NCI-H1105 (cell line): ENCODE measurements at places on chromosomes 2 and 18.
A peak's percentile ranks its signal among the peaks of the same experiment; 100 is the strongest.

GRCh38 chr18:24443870-24444269 is 16.6 kb upstream of the HRH4 start:
- no peak for DNase-seq

DNA sequence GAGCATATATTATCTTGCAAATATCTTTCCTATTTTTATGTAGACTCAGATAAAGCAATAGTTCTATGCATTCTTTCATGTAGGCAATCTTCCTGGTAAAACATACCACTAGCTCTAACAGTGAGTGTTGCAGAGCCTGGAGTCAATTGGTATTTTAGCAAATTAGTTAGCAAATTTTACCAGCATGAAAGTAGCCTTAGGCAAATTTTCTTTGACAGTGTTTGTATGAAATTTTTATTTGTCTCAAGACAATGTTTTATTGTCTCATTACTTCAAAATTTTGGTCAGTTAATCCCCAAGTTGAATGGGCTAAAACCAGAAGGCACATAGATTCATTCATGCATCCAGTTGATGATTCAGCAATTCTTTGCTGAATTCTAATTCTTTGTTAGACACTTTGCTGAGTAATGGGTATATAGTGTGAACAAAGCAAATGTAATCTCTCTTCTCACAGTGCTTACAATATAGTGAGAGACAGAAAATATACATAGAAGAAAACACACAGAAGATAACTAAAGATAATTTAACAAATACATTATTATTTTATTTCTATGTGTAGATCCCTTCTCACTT is 27.1 kb downstream of the SLC38A11 start:
- no peak for DNase-seq

- DNase-seq: no peak
Observed at GRCh38 chr2:190636361-190636760, 12.5 kb upstream of the NAB1 start.

DNA sequence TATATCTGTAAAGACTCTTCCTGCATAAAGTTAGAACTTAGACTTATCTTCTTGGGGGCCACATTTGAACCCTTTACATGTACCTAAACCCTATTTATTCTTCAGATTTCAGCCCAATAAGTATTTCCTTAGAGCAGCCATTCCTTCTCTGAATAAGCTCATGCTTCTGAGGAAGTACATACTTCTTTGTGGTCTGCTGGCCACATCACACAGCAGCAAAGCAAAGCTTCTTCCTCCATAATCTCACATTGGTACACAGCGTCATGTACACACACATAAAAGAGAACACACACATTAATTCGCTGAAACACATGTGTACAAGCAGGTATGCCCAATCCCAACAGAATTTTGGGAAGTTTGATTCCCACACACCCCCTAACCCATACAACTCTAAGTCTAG is 331.0 kb downstream of the CDH2 start:
- no peak for DNase-seq

DNA sequence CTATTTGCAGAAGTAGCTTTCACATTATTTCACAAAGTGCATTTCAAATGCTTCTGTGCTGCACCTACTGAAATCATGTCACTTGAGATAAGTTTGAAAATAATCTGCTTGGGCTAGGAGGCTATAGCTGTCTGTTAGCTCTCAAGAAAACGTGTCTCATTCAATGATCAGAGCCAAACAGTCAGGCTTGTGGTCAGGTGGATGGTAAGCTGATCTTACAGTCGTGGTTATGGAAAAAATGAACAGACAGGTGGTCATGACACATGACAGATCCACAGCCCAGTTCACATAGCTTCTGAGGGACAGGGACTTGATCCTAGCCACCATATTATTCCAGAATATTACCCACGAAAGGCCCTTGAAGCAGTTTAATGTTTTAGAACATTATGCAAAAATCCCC is 26.5 kb upstream of the RFX8 start:
- DNase-seq: no peak

GRCh38 chr2:226868331-226869162 is 32.7 kb downstream of the RHBDD1 start:
- no peak for DNase-seq

- DNase-seq: no peak
Observed at GRCh38 chr2:38098421-38099098, 22.6 kb upstream of the CYP1B1 start.

- no peak for DNase-seq
Observed at GRCh38 chr2:177161741-177162460, 50.7 kb upstream of the HNRNPA3 start.

GRCh38 chr2:167215595-167215994 is 327.3 kb downstream of the XIRP2 start:
- no peak for DNase-seq

GRCh38 chr2:39511219-39511604 is 74.1 kb upstream of the MAP4K3 start:
- no peak for DNase-seq

- no peak for DNase-seq
Observed at GRCh38 chr2:235031686-235032373, 80.0 kb downstream of the SH3BP4 start.

GRCh38 chr2:239550357-239550756 is 149.5 kb upstream of the HDAC4 start:
- DNase-seq: no peak

DNA sequence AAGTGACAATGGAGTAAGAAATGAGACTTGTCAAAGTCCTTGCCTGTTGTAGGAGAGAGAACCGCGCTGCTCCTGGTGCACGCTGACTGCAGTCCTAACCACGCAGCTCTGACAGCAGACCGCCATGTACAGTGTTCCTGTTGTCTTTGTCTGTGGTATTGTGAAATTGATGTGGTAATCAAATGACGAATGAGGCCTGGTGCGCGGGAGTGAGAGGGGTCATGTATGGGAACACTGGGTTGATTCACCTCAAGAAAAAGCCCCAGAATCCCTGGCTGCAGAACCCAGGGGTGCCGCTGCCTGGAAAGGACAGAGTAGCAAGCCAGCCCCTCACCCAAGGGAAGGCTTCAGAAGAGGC is 64.0 kb downstream of the INPP4A start:
- no peak for DNase-seq

DNA sequence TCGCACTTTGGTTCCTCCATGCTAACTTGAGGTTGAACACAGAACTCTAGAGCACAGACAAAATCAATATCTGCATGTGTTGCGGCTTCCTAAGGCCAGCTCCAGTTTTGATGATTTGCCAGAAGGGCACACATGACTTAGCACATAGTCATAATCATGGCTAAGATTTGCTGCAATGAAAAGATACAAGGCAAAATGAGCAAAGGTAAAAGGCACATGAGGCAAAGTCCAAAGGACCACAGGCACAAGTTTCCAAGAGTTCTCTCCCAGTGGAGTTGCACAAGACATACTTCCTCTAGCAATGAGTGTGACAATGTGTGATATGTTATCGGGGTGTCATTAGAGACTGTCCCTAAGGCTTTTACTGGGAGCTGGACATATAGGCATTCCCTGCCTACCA is 24.2 kb upstream of the CXXC1 start:
- no peak for DNase-seq

DNA sequence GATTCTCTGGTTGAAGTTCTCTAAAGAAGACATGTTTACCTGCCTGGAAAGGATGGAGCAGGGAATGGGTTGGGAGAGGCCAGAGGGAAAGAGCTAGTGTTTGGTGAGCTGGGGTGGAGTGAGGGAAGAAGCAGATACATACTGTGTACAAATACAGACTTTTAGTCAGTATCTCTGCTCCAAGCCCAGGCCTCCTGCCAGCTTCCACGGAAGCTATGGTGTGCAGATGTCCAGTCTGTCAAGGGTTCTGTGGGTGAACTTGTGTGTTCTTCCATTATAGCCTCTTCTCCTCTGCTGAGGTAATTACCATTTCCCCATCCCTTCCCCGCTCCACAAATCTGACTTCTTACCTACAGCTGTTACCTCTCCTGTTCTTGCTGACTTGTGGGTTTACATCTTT is 208.6 kb downstream of the HRH4 start:
- no peak for DNase-seq

DNA sequence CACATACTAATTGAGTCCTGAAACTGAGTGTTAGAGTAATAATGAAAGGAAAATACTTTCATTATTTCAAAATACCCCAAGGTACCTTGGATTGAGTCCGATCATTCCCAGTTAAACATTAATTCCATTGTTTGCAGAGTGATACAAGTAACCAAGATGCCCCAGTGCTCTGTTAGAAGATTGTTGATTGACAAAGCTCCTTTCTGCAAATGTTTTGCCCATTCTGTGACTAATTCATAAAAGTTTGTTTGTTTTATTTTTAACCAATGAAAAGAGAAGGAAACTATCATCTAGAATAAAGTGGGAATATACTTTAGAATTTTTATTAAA is 124.0 kb downstream of the GULP1 start:
- no peak for DNase-seq

- DNase-seq: no peak
Observed at GRCh38 chr2:236117401-236117800, 50.8 kb downstream of the GBX2 start.

DNA sequence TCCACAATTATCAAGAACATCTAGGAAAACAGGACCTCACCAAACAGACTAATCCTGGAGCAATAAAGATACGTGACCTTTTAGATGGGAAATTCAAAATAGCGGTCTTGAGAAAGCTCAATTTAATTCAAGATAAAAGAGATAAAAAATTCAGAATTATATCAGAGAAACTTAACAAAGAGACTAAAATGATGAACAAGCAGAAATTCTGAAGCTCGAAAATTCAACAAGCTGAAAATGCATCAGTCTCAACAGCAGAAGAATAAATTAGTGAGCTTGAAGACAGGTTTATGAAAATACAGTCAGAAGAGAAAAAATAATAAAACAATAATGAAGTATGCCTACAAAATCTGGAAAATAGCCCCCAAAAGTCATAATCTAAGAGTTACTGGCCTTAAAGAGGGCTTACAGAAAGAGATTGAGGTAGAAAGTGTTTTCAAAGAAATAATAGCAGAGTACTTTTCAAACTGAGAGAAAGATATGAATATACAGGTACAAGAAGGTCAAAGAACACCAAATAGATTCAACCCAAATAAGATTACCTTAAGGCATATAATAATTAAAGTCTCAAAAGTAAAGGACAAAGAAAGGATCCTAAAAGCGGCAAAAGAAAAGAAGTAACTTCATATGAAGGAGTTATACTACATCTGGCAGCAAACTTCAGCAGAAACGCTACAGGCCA is 13.2 kb downstream of the ORC4 start:
- no peak for DNase-seq

- no peak for DNase-seq
Observed at GRCh38 chr2:136149011-136149410, 31.1 kb upstream of the CXCR4 start.

- no peak for DNase-seq
Observed at GRCh38 chr2:182870227-182870626, 3.8 kb upstream of the FRZB start.

DNA sequence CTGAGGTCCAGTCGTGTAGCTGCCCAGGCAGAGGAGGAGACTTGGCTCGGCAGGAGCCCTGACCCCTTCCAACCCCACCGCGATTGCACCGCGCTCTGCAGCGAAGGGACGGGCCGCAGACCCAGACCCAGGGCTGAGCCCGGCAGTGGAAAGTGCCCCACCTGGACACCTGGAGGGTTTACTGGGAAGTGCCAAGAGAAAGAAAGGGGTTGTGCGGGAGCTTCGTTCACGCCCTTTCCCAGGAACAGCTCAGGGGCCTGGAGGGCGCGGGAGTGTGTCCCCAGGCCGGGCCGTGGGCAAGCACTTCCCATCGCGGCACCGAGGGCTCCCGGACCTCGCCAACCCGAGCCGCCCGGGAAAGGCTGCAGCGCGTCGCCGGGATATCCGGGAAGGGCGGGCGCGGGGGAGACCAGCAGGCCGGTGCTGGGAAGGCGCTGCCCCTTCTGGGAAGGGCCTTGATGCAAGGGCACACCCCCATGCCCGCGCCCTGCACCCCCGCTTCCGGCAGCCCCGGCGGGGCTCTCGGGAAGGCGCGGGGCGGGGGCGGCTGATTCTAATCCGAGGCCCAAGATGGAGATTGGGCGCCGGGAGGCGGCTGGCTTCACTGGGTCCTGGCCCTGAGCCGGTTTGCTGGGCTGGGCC is 36.1 kb upstream of the MRPL33 start:
- DNase-seq: no peak

DNA sequence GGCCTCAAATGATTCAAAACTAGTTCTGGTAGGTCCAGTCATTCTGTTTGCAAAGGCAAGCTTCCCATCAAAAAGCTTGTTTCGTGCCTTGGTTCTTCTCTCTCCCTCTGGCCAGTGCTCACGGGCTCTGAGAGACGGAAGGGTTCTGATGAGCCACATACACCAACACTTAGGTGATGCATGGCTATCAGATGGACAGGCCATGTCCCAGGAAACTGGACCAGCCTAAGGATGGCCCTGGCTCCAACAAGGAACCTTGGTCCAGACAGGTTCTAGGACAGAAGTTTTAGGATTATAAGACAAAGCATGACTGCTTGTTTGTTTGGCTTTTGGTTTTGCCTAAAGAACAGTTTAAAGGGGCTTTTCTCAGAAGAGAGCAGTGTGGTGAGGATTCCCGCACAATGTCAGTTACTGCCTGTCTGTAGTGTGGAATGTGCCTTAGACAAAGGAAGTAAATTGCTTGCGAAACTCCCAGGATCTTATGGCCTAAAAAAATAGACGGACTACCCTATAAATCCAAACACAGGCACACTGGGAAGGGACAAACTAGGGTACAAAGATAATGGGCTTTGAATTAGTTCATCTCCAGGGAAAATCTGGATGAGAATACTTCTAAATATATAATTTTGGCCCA is 10.3 kb downstream of the CYP1B1 start:
- DNase-seq: no peak

- DNase-seq: no peak
Observed at GRCh38 chr2:135962366-135963123, 22.9 kb downstream of the DARS1 start.

DNA sequence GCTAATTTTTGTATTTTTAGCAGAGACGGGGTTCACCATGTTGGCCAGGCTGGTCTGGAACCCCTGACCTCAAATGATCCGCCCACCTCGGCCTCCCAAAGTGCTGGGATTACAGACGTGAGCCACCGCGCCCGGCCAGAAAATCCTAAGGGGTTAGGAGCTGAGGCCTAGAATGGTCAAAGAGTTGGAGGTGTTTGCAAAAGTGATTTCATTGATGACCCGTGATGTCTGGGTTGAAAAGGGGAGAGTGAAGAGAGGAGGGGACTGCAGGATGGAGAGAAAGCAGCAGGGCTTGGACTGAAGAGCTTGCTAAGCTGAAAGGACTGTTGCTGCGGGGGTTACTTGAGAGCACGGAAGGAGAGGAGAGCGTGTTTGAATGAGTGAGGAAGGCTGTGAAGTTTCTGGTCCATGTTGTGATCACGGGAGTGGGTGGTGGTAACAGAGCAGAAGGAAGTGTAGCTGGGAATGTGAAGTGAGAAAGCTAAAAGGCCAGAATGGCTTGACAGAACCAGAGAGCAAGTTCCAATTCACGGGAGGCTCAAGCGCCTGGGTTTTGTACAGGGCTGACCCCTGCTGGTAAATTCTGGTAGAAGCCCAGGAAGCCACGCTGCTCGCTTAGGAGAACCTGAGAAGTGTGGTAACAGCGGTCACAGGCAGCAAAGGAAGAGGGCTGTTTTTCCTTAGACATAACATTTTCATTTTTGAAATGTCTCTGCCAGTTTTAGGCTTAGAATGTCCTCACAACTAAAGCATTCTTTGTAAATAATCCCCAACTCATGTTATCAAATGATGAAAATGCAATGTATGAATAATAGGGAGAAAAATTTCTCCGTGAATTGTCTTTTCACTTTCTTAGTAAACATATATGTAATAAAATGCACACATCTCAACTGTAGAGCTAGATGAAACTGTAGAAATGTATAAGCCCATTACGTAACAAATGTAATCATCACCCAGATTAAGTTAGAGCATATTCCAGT is 40.5 kb upstream of the ACTR2 start:
- DNase-seq: peak; percentile 23
